ENCODE measurements at places on chromosomes 13 and 19.
A peak's percentile ranks its signal among the peaks of the same experiment; 100 is the strongest.

GRCh38 chr13:98407575-98407974, 169.3 kb downstream of the STK24 start:
- DNase-seq: no peak

- no peak for DNase-seq
These were observed 21.7 kb downstream of the FAM187B start for GRCh38 chr19:35206855-35207254.

GRCh38 chr19:55355213-55355821, 798 bp upstream of the COX6B2 start:
- no peak for DNase-seq

DNA sequence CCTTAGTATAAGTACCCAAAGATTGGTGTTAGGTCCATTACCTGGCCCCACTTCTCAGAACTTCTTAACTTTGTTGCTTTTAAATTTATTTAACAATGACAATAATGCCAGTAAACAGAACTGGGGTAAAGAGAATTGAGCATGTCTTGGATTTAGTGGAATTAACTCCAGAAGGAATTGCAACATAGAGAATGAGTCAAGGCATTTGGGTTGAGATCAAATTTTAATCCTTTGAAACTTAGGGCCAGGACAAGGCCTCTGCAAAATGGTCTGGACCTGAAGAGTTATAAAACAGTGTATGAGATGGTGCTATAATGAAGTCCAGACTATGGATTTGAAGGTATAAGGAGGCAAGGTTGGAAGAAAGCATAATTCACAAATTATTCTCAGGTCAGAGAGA, 1030.4 kb downstream of the SLITRK5 start:
- DNase-seq: no peak

DNA sequence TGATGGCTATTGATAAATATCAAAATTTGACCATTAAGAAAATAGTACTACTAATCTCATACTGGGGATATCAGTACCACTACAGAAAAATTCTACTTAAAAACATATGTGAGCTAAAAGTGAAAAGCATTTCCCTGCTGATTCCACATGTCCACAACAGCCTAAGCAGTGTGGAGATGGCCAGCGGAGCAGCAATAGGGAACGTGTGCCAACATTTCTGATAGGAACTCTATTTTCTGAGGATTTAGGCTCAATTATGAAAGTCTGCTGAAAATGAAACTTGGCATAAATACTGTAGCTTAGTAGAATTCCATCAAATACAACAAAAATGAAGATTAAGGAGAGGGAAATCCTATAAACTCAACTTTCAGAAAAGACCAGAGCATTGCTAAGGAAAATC, 311.6 kb downstream of the ENOX1 start:
- DNase-seq: no peak

GRCh38 chr19:38385804-38386257, 2.0 kb downstream of the GGN start:
- DNase-seq: no peak

DNA sequence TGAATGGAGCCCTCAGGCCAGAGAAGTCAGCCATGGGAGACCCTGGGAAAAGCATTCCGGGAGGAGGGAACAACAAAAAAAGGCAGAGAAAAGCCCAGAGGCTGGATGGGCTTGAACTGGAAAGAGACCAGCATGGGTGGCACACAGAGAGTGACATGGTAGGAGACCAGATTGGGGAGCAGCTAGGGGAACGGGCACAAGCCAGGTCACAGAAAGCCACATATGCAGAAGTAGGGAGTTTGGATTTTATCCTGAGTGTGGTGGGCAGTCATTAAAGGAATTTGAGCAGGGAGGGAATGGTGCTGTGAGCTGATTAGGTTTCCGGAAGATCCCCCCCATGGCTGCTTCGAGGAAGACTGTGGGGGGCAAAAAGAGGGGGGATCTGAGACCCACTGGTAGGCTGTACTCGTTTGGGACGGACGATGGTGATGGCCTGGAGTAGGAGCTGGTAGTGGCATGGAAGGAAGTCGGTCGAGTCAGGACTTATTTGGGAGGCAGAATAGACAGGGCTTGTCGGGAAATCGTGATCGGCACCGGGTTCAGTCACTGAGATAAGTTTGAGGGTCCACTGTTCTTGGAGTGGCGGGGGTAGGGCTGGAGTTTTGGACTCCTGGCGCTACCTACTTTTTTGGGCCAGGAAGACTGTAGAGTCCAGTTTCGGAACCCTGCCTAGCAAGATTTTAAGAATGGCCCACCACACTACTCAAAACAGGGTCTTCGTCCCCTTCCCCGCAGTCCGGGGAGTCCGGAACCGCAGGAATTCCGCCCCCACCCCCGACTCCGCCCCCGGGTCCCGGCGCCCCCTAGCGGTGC, 949 bp downstream of the SERTAD1 start:
- DNase-seq: no peak

- no peak for DNase-seq
These were observed 285.7 kb downstream of the TBC1D4 start for GRCh38 chr13:75196147-75196837.

DNA sequence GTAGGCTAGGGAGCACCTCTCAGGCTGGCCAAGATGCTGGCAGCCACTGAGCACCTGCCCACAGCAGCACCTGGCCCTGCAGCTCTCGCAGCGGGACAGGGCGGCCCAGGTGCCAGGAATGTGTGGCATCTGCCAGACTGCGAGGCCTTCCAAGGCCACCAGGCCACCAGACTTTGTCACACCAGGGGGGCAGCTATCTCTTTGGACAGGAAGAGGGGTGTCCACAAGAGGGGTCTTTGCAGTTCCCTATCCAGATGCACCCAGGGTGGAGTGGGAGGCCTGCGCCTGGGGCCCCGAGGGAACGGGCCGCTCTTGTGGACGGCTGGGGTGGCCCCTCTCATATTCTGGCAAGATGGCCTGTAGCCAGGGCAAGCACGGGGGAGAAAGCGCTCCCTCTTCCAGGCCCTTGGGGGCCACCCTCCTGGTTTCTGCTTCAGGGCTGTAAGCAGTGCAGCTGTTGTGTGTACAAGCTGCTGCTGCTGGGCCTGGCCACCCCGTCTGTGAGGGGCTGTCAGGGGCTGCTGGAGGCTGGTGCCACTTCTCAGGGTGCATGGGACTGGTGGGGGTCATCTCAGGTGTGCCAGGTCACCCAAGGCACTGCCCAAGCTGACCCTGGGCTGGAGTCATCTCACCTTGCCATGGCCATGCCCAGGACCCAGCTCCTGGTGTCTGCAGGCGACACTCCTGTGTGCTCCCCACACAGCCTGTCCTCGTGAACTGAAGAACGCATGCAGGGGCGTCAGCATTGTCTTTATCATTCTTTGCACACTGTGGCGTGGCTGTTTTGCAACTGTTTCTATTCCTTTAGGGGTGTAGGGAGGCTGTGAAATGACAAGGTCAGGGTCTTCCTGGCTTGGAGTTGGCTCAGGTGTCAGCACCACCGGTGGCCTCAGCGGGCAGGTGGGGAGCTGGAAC, 1.8 kb downstream of the TEX29 start:
- DNase-seq: no peak

- no peak for DNase-seq
These were observed 7.7 kb downstream of the DIS3 start for GRCh38 chr13:72774019-72774418.

GRCh38 chr13:37412241-37412921, 186.2 kb downstream of the POSTN start:
- no peak for DNase-seq

DNA sequence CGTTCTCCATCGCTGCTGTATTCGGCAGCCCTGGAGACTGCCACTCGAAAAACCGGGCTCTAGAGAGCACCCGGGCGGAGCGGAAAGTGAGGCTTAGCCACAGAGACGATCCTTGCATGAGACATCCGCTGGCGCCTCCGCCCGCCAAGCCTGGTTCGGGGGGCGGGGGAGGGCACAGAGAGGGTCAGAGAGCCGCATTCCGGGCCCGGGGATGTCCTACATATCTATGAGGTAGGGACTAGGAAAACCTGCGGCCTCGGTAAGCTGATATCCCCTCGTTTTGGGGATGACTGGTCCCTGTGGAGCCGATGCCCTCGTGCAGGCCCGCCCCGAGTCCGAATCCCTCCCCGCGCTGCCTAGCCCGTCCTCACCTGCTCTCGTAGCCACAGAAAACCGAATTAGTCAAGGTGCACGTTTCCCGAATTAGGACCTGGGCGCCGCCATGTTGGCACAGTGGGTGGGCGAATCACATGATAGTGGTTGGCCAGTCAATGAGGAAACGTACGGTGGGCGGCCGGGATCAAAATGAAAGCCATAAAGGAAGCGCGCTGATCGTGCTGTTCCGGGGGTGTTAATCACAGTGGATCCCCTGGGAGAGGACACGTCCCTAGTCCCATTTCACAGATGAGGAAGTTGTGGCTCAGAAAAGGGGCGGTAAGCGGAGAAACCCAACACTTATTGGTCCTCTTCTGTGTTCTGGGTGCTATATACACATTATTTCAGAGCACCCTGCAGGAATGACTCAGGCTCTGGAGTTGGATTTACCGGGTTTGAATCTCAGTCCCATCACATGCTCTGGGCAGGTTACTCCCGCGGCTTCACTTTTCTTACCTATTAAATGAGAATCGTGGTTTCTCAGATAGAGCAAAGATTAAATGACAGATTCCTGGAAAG, at the start of gene TRMT1:
Gene TRMT1, minus strand, starts transcription at position 459 of the 894 bp plus-strand sequence. Its CDS starts 341 bp downstream, at position 118.
- DNase-seq: peak; percentile 84

Data from NCI-H774 (cell line).